NCI-H226 (cell line): ENCODE measurements at places on chromosomes 12 and 14.

- DNase-seq = no peak
Measured at GRCh38 chr12:12527820-12528296, 34.8 kb downstream of the DUSP16 start.

DNA sequence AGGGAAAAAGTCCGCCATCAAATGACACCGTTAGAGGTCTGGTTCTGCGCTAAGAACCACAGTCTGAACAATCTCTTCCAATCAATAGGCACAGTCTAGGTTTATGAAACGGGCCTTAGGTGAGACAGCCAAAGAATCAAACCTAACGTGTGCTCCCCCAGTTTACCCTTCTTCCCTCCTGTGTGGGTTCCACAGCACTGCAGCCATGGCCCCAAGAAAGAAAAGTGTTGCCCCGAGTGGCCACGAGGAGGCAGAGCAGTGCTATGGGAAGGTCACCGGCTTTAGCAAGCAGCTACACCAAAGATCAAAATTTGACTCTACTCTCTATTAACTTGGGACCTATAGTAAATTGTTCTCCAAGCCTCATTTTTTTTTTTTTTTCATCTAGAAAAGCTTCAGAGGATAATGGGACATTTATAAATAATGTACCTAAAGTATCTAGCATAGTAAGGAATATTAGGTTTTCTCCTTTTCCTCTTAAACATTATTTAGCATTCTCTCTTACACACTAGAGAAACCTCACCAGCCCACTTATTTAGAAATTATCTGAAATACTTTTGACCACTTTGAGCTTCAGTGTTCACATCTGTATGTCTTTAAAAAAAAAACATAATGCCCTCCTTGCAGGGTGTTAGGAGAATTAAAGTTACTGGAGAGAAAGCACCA lies 70.2 kb upstream of the GPHB5 start:
- peak; percentile 27 for DNase-seq

DNA sequence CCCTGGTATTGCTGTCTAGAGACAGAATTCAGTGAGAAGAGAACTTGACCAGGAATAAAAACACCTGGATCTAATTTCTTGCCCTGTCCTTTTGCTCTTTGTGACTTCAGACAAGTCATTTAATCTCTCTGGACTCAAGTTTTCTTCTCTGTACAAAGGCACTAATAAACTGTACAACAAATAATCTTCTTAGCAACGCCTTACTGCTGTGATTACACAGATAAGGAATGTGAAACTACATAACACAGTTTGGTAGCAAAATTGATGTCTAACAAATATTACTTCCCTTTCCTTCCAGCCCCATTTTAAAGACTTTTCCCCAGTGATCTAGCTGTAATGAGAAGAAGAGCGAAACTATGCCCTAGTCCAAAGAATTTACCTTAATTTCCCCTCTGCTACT lies 69.3 kb downstream of the BCAT1 start:
- DNase-seq = no peak

- DNase-seq = no peak
Measured at GRCh38 chr12:93827669-93828068, 150.5 kb downstream of the CRADD start.

GRCh38 chr14:23209651-23210423 lies 26.4 kb upstream of the SLC7A8 start:
- no peak for DNase-seq

DNA sequence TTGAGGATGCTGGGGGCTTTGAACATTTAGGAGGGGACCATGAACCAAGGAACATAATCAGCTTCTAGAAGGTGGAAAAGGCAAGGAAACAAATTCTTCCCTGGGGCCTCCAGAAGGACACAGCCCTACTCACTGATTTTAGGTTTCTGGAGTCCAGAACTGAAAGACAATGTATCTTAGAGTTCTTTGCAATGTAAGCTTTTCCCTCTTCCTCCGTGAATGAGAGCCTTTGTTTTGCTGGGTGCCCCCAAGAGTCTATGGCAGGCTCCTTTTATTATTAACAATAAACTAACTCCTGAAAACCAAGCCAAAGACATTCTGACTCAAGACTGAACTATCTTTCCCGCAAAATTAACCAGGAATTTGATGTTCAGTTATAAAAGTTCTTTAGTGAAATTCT lies 204.1 kb downstream of the STXBP6 start:
- DNase-seq = no peak
